ENCODE measurements at places on chromosomes 2 and 18. TPM values are rescaled to one million over a fixed set of nuclear protein-coding genes. Genes with fewer than 3 reads are reported as not detected.

The ATP8B1 gene
- total RNA-seq, result 8.1 TPM

The CHST10 gene
- total RNA-seq, result 6.8 TPM

The PRKAG3 gene
- not detected for total RNA-seq

The NCKAP5 gene
- total RNA-seq, result 0.54 TPM

The DSC2 gene
- 3.3 TPM for total RNA-seq

The SLC9A2 gene
- total RNA-seq, result not detected

The TMSB10 gene
- total RNA-seq, result 2,120 TPM

The TTN gene
- total RNA-seq, result 6.7 TPM

The EGR4 gene
- total RNA-seq, result not detected

The HS6ST1 gene
- 17.1 TPM for total RNA-seq

The NEURL3 gene
- total RNA-seq, result not detected

The ERBB4 gene
- 0.33 TPM for total RNA-seq

The TLX2 gene
- 2.5 TPM for total RNA-seq

The BMP10 gene
- total RNA-seq, result not detected

The POTEI gene
- not detected for total RNA-seq

The C2orf66 gene
- total RNA-seq, result not detected

The SPP2 gene
- not detected for total RNA-seq

The ADAM23 gene
- 2.9 TPM for total RNA-seq

The SCTR gene
- total RNA-seq, result not detected

The SLC4A5 gene
- total RNA-seq, result 2.1 TPM

The PIEZO2 gene
- 27.8 TPM for total RNA-seq

The CCDC74B gene
- total RNA-seq, result 9.7 TPM

The IL1RN gene
- 0.55 TPM for total RNA-seq

The NEU2 gene
- total RNA-seq, result not detected

The TMEM163 gene
- total RNA-seq, result 0.28 TPM

The DCDC2C gene
- 0.33 TPM for total RNA-seq

The RTP5 gene
- total RNA-seq, result not detected

The ACOXL gene
- total RNA-seq, result not detected

The TMEM17 gene
- total RNA-seq, result 1.5 TPM

The CXCR1 gene
- total RNA-seq, result not detected

The TTC21B gene
- 24.8 TPM for total RNA-seq

The RAB1A gene
- 86.4 TPM for total RNA-seq

The CRYGC gene
- not detected for total RNA-seq

The LIPG gene
- 4.4 TPM for total RNA-seq

The NDUFB3 gene
- total RNA-seq, result 93.5 TPM

The BBS5 gene
- total RNA-seq, result 9.5 TPM

The CRYGD gene
- not detected for total RNA-seq

The POMC gene
- total RNA-seq, result 34.2 TPM

The MLPH gene
- total RNA-seq, result 21.9 TPM

The CHAC2 gene
- total RNA-seq, result 3.8 TPM

The ABCG5 gene
- not detected for total RNA-seq

The TNFAIP6 gene
- 4.9 TPM for total RNA-seq

The TMEM200C gene
- total RNA-seq, result under 0.01 TPM

The GATA6 gene
- 15.1 TPM for total RNA-seq

The GREB1L gene
- 6.9 TPM for total RNA-seq

The PPP1R7 gene
- 52.3 TPM for total RNA-seq

The RAD51AP2 gene
- total RNA-seq, result 0.16 TPM

The SGPP2 gene
- total RNA-seq, result 0.49 TPM

The ZNF512 gene
- 43.5 TPM for total RNA-seq

The SLC25A12 gene
- 53.5 TPM for total RNA-seq

The CYP27C1 gene
- total RNA-seq, result 0.33 TPM

The IL1R1 gene
- 49.3 TPM for total RNA-seq

The LYG1 gene
- total RNA-seq, result not detected

The PSMA8 gene
- not detected for total RNA-seq

The MTERF4 gene
- 27.0 TPM for total RNA-seq

The RABL2A gene
- 7.8 TPM for total RNA-seq

All from sigmoid colon (tissue), 7 donors.